ENCODE measurements at places on chromosomes 1 and 21. TPM values are rescaled to one million over a fixed set of nuclear protein-coding genes. Genes with fewer than 3 reads are reported as not detected.

DNA sequence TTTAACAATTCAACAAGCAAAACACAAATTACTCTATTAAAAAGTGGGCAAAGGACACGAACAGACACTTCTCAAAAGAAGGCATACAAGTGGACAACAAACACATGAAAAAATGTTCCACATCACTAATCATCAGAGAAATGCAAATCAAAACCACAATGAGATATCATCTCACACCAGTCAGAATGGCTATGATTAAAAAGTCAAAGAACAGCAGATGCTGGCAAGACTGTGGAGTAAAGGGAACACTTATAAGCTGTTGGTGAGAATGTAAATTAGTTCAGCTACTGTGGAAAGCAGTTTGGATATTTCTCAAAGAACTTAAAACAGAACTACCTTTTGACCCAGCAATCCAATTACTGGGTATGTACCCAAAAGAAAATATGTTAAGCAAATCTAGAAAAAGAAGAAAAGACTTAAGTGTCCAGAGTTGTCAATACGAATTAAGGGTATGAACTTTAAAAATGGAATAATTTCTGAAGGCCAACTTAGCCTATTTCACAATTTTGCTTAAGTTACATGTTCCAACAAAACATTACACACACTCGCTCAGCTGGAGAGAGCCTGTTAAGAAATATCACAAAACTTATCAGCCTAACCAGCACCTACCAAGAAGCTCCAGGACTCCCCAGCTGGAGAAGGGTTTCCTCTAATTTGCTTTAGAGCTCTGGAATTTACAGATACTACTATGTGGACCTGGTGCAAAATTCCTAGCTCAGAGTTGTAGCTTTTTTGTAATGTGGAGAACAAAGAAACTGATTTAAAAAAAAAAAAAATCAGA lies 232.1 kb downstream of the DUSP10 start:
- no peaks in the 10 kb centered on the region for H3K4me1 ChIP-seq
- H3K36me3 ChIP-seq = no peaks in the 10 kb centered on the region
- no peak overlapping the region for H3K27ac ChIP-seq
- DNase-seq = no peak
- H3K4me3 ChIP-seq = no peak overlapping the region

GRCh38 chr1:202656951-202657646 lies 53.2 kb downstream of the SYT2 start:
- no peak overlapping the region for H3K27ac ChIP-seq
- H3K36me3 ChIP-seq = no peaks in the 10 kb centered on the region
- H3K4me1 ChIP-seq = no peaks in the 10 kb centered on the region
- H3K4me3 ChIP-seq = no peak overlapping the region

The FCRL1 gene
- not detected for total RNA-seq

DNA sequence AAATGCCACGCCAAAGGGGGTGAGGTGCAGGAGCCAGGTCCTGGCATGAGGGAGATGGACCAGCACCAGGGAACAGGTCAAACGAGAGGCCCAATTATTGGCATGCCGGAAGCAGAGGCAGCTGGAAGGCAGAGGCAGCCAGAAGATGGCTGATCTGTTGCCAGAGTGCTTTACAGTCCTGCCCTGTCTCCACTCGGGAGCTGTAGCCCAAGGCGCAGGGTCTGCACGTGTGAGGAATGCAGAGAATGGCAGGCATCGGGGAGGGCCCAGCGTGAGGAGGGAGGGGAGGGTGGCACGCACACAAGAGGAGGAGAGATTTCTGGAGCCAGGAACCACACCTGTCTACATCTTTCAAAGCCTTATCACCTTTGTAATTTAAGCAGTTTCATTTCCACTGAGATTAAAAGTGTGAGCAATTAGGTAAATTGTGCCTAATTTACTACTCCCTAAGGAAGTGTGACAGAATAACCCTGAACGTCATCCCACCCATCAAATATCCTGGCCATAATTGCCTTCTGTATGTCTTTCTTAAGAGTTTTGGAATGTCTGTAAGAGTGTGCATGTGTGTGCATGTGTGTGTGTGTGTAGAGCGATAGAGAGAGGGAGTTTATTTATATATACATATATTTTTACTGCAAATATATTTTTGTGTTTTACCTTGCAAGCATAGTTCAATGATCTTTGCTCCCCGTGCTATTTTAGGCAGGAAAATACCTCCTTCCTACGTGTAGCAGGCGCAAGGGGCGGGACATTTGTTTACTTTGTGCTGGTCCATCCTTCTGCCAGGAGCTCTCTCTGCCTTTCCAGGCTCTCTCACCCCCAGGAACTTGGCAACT lies 125.5 kb upstream of the SERBP1 start:
- peaks cover 6% of the 10 kb centered on the region for H3K4me1 ChIP-seq
- H3K27ac ChIP-seq = no peak overlapping the region
- no peak for DNase-seq
- no peaks in the 10 kb centered on the region for H3K36me3 ChIP-seq

DNA sequence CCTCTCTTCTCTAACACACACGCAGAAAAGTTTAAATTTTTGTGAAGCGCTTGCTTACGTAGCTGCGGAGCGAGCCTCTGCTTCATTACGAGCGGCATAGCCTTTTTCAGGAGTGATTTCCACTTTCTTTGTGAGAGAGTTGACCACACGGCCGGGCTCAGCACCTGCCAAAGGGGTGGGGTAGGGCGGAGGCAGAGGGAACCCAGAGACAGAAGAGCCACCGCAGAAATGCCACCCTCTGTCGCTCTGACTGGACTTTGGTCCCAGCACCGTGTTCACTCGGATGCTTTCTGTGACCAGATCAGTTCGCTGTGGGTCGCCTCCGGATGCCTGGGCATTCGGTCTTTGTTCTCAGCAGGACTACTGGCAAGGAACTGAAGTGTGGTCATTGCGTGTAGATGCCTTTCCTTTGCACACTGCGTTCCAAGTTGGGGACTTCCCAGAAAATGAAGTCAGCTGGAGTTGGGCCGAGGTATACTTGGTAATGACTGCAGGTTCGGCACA lies 883 bp downstream of the CHODL start:
- DNase-seq = no peak
- H3K4me1 ChIP-seq = no peaks in the 10 kb centered on the region
- H3K4me3 ChIP-seq = peak overlapping the region; percentile 47

DNA sequence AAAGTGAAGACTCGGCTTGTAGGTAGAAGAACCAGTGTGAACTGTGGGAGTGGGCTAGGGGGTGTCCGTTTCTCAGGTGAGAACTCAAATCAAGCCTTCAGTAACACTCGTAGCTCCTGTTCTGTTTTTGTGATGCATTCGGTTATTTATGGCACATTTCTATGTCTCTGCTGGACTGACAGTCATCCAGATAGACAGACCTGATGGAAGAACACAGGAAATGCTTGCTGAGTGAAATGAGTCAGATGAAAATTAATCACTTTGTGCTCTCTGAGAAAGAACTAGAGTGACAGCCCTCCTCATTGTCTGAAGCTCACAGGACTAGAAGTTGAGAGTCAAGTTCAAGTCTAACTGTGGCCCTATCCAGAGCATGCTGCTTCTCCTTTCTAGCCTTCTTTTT lies 360.1 kb upstream of the PLXNA2 start:
- DNase-seq = no peak
- no peaks in the 10 kb centered on the region for H3K27me3 ChIP-seq
- H3K4me3 ChIP-seq = no peak overlapping the region
- H3K27ac ChIP-seq = no peak overlapping the region
- H3K36me3 ChIP-seq = no peaks in the 10 kb centered on the region
- H3K4me1 ChIP-seq = no peaks in the 10 kb centered on the region

The ADGRL4 gene
- 73.5 TPM for total RNA-seq

The PIK3C2B gene
- total RNA-seq = 129 TPM

All from ascending aorta (tissue), 2 donors.